ENCODE measurements at places on chromosomes 12 and 14.
A peak's percentile ranks its signal among the peaks of the same experiment; 100 is the strongest.

DNA sequence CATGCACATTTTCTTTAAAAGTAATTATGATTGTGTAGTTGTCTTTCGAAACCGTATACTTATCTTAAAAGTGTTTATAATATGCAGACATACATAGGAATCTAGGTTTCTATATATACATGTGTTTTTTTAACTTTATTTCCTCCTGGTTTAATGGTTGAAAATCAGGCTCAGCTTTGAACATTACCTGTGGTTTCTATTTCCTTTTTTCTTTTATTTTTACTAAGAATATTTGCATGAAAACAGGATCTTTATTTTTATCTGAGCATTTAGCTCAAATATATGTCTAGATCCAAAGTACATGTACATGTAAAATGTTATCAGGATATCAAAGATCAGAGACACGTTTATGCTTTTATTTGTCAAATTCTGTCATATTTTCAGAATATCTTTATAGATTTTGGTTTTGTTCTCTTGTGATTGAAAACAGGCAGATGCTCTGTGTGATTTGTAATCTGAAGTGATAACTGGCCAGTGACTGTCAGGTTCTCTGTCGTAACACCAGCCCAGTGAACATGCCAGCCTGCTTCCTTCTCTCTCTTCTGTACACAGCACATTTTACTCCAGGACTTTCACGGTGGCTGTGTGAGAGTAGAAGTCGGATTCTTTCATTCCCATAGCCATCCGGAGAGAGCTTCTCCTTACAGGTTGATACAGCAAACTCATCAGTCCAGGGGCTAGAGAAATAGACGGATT lies 13.7 kb downstream of the TCTN1 start:
- no peak for DNase-seq

- DNase-seq, result no peak
Observed at GRCh38 chr14:78986989-78987388, 816.8 kb downstream of the NRXN3 start.

DNA sequence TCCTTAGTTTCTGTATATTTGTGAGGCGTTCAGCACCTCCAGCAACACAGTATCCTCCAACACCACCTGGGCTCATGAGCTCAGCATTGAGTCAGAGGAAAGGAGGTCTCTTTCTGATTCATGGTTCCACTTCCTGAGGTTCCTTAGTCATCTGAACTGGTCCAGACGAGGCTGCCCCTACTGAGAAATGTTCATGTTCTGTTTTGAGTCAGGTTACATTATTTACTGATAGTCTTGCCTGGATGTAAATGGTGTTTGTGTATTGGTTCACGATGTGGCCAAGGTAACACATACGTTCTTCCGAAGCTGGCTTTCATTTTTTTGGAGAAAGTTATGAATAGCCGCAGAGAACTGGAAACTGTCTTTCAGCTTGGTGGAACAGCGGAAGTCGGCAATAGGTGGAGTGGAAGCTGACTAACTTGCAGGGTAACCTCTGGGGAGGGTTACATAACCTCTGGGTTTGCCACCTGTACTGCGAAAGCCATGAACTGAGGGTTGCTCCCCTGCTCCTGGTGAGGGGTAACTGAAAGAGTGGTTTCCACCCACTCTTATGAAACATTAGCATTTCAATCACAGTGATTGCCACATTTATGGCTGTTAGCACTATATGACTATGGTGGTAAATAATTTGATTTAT lies 42.2 kb upstream of the MANSC4 start:
- DNase-seq, result peak; percentile 50

GRCh38 chr12:20620261-20620660 lies 74.9 kb upstream of the SLCO1C1 start:
- DNase-seq, result no peak
